ENCODE measurements at places on chromosomes 5 and 9.
A peak's percentile ranks its signal among the peaks of the same experiment; 100 is the strongest.

- DNase-seq: no peak
These were observed 26.1 kb upstream of the ANXA6 start for GRCh38 chr5:151183456-151184245.

GRCh38 chr9:137294681-137295237 lies 7.3 kb downstream of the NRARP start:
- DNase-seq: peak; percentile 38

DNA sequence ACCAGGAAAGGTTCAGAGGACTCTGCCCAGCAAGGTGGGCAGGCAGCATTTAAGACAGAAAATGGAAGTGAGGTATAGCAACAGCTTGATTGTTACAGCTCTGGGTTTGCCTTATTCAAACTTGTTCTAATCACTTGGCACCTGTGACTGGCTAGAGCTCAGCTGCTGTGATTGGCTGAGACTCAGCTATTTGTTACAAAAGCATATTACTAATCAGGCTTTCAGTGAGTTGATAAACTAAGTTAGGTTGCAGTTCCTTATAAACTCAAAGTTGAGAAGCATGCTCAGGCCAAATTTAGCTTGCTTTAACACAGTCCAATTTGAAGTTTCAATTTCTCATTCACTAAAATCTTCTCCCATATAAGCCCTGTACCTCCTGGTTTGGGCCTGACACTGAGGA lies 56.3 kb downstream of the GDA start:
- no peak for DNase-seq

DNA sequence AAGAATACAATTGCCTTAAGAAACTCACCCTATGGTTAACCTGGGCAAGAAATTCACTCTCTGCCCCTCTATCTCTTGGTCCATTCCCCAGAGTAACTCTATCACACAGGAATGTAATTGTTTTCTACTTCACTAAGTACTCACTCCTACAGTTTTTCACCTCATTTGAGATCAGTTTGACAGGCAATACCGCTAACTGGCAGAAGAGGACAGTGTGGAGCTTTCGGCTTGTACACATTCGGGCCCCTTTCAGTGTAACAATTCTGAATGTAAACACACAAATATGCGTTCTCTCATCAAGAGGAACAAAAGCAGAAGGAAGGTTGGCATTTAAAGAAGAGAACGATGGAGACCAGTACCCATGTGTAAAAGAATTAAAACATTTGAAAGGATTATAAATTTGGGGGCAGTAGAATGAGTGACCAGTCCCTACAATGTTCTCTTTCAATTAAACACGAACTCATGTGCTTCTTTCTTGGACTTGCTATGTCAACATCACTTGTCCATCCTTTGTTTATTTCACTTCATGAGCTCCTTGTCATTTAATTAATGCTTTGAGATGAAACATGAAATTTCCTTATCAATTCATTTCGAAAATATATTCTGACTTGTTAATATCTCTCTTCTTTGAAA lies 188.5 kb upstream of the GRAMD2B start:
- no peak for DNase-seq

DNA sequence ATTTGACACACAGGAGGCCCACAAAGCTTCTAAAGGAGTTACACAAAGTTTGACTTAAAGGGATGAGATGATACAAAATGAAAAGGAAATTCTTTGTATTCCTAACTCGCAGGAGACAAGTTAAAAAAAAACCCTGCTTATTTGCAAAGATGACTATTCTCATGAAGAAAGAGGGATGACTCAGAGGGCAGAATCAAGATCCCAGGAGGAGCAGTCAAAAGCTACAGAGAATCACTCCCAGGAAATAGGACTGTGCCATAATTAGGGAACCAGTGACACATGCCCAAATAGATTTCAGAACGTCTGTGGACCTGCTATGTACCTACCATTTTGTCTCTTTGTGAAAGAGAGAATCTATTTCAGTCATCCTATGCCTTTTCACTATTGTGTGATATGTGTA lies 103.5 kb upstream of the ARRDC3 start:
- DNase-seq: no peak

DNA sequence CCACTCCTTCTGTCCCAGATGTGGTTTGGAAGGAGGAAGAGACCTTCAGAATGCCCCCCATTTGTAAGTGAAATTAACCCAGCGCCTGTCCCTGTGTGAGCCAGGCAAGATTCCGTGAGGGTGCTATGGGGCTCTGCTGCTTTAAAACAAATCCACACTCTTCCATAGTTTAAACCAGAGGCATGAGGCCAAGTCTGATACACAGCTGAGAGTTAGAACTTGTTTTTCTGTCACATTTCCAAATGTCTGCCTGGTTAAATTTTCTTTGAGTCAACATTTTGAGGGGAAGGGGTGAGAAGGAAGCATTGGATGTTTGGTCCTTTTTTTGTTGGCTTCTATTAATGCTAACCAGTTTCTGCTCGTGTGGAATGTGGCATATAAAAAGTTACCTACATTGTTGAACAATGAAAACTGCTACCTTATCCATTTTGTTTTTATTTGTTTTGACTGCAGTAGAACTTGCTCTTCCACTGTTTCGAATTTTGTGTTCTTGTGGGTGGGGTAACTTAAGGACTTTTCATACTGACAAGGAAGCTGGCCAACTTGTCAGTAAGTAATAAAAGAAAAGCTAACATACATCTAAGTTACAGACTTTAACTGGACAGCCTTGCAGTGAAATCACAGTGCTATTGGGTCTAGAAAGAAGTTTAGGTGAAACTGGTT lies 12.9 kb downstream of the RGMB start:
- no peak for DNase-seq

DNA sequence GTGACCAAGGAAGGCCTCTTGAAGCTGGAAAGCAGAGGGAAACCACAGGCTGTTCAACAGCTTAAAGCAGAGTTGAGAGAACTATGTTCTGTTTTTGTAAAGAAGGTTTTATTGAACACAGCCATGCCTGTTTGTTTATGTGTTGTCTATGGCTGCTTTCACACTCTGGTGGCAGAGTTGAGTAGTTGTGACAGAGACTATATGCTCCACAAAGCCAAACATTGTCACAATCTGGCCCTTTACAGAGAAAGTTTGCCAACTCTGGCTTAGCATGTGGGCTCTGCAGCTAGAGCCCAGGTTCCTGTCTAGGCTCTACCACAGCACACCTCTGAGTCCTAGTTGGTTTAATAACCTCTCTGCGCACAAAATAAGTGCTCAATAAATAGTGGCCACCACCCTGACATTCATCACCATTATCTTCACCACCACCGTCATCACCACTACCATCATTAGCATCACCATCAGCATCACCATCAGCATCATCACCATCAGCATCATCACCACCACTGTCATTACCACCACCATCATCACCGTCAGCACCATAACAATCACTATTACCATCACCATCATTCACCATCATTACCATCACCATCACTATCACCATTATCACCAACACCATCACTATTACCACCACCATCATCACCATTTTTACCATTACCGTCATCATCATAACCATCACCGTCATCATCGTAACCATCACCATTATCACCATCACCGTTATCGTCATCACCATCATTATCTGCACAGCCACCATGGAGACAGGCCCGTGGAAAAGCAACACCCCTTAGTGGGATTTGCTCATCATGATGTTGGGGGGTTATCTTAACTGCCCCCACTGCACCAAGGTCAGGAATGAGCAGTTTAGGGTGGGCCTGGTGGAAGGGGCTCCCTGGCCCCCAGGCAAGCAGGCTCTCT lies 18.3 kb downstream of the AKNA start:
- peak; percentile 13 for DNase-seq

- no peak for DNase-seq
These were observed 169.7 kb upstream of the TBCA start for GRCh38 chr5:77945874-77946273.

GRCh38 chr9:87382900-87383299 lies 114.8 kb upstream of the DAPK1 start:
- DNase-seq: no peak

DNA sequence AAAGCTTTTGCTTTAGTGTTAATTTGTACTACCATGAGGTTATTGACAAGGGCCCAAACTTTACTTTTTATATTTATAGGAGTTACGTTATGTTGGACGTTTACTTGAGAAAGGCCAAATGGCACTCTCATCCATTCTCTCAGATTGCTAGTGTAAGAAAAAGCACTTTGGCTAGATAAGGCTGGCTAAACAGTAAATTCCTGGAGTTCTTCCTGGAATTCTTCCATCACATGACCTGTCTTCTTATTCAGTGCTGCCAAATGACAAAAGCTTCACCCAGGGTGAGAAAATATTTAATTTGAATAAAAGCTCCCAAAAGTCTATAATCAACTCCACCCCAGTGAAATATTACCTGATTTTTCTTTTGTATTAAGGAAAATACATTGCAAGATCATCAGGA lies 1568.9 kb upstream of the ACO1 start:
- no peak for DNase-seq

DNA sequence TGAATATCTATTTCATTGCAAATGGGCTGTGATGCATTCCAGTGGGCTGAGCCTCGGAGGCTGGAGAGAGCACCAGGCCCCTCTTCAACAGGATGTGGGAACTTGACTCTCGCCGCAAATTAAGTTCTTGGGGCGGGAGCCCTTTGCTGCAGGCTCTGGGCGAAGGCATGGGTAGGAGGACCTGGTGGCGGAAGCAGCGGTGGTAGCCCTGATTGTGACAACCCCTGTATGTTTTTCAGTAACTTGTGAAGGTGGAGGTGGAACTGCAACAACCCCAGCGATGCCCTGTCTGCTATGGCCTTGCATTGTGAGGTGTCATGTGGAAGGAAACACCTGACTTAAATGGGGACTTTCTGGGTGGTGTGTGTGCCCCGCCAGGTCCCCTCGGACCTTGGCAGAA lies 9.4 kb downstream of the FYB1 start:
- DNase-seq: peak; percentile 81

DNA sequence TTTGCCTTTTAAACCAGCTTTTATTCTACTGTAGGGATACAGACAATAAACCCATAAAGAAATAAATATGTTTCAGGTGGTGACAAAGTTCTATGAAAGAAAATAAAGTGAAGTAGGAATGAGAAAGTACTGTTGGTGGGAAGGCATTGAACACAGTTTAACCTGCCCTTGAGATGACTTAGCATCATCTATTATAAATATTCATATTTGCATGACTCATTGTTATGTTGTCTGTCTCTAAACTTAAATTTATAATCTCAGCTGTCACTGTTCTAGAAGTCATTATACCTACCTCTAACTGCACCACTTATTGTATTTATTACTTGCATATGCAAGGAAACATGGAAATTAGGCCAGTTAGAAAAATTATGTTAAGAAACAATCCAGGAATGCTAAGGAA lies 202.2 kb downstream of the CHSY3 start:
- no peak for DNase-seq

DNA sequence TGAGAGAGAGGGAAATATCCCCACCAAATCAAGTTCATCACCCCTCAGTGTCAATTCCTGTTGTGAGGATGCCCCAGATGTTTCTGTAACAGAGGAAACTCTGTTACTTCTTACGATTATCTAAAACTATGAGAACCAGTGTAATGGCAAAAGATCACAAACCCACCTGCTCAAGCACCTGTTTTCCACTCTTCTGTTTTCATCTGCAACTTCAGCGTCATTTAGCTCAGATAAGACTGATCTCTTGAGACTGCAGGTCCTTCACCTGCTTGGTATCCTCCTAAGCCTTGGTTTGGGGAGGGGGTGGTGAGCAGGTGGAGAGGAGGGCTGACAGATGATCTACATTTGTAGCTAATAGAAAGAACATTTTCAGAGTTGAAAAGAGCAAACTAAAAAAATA lies 229.3 kb downstream of the SLF1 start:
- no peak for DNase-seq

DNA sequence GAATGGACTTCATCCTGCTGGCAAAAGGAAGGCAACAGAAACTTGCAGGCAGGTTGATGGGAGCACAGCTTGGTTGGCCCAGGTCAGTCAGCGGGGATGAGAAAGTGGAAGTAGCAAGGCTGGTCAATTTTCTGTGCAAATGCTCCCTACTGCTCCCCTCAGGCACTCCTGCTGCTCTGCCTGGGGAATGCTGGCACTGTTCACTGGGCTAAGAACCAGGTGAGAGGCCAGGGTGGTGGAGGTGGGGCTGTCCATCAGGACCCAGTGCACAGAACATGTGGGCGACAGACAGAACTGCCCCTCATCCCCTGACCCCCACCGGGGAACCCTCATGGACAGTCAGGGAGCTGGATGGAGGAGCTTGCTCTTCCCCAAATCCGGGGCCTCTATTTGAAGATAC lies 593.1 kb downstream of the IRX1 start:
- DNase-seq: no peak

- no peak for DNase-seq
These were observed 21.9 kb downstream of the GSN start for GRCh38 chr9:121289772-121290370.

- no peak for DNase-seq
These were observed 951.9 kb upstream of the DMAC1 start for GRCh38 chr9:8751406-8751930.

GRCh38 chr5:80206282-80206681 lies 49.6 kb downstream of the SERINC5 start:
- DNase-seq: no peak

DNA sequence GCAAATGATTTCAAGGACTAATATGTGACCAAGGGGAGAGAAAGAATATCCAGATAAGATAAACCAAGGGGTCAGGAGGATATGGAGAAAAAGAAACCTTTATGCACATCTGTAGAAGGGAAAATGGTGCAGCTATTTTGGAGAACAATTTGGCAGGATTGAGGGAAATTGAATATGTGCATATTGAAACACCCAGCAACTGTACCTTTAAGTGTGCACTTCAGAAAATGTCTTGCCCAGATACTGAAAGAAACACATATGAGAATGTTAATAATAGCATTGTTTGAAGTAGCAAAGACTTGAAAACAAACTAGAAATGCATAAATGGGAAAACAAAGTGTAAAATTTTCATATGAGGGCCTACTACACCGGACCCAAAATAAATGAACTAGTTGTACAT lies 599.6 kb downstream of the PSAT1 start:
- no peak for DNase-seq

DNA sequence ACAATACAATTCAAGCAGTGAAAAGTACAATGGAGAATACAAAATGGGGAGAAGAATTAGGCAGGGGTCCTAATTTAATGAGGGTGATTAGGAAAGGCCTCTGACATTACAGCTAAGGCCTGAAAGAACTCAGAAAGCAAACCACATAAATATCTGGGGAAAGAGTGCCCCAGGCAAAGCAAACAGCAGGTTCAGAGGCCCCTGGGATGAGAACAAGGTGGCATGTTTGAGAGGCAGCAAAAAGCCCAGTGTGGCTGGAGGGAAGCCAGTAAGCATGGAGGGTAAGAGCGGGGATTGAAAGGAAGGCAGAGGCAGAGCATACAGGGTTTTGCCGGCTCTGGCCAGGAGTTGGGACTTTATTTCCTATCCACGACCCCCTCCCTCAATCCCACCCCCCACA lies 33.4 kb upstream of the VDAC1 start:
- DNase-seq: no peak

- no peak for DNase-seq
These were observed 3.4 kb downstream of the PBX3 start for GRCh38 chr9:125750627-125751011.

GRCh38 chr5:17743580-17744435 lies 109.5 kb downstream of the TAF11L14 start:
- DNase-seq: no peak

DNA sequence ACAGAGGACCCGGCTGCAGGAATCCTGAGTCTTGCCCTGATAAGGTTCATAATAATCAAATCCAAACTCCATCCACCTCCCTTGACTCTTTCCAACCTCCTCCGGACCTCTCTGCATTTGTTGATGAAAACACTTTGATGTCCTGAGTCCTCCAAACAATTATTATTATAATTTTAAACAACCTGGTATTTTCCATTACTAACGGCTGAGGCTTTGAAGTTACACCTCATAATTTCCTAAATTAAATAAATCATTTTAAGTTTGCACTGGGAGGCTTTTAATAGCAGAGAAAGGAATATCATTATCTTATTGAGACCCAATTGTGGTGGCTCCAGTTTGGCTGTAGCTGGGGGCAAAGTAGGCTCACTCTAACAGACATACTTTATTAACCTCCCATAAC lies 9.5 kb downstream of the MSX2 start:
- DNase-seq: no peak

All from T-cell (primary cell).